ENCODE measurements at places on chromosomes 11 and 22.

- no peak overlapping the region for H3K27ac ChIP-seq
- H3K27me3 ChIP-seq: no peaks in the 10 kb centered on the region
- DNase-seq: no peak
- H3K4me3 ChIP-seq: no peak overlapping the region
Observed at GRCh38 chr11:11894486-11894885, 52.7 kb downstream of the USP47 start.

GRCh38 chr11:12478743-12479142, 101.4 kb downstream of the PARVA start:
- peaks cover 14% of the 10 kb centered on the region for H3K4me1 ChIP-seq
- no peak overlapping the region for H3K4me3 ChIP-seq
- H3K36me3 ChIP-seq: peaks cover 72% of the 10 kb centered on the region
- no peak for DNase-seq
- H3K27ac ChIP-seq: no peak overlapping the region
- H3K27me3 ChIP-seq: no peaks in the 10 kb centered on the region

DNA sequence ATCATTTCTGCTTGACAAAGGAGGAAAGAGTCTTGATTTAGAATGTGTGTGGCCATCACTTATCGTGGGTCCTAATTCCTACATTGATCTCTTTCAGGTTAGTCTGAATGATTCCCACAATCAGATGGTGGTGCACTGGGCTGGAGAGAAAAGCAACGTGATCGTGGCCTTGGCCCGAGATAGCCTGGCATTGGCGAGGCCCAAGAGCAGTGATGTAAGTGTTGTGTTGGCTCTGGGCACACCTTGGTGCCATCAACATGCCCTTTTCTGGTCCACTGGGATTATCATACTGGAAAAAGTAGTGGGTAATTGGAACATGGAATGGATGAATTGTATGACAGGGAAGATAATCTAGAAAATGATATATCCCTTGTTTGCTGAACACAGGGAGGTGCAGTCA, 17.1 kb upstream of the SORL1-AS1 start:
- H3K4me3 ChIP-seq: no peak overlapping the region
- peak overlapping the region; percentile 76 for H3K27ac ChIP-seq
- no peak for DNase-seq
- H3K4me1 ChIP-seq: peaks cover 80% of the 10 kb centered on the region
- H3K27me3 ChIP-seq: no peaks in the 10 kb centered on the region

GRCh38 chr11:97461934-97462333, 1072.1 kb downstream of the JRKL start:
- H3K27ac ChIP-seq: no peak overlapping the region
- no peak overlapping the region for H3K4me3 ChIP-seq
- H3K27me3 ChIP-seq: no peaks in the 10 kb centered on the region
- DNase-seq: no peak
- H3K4me1 ChIP-seq: no peaks in the 10 kb centered on the region
- no peaks in the 10 kb centered on the region for H3K36me3 ChIP-seq

DNA sequence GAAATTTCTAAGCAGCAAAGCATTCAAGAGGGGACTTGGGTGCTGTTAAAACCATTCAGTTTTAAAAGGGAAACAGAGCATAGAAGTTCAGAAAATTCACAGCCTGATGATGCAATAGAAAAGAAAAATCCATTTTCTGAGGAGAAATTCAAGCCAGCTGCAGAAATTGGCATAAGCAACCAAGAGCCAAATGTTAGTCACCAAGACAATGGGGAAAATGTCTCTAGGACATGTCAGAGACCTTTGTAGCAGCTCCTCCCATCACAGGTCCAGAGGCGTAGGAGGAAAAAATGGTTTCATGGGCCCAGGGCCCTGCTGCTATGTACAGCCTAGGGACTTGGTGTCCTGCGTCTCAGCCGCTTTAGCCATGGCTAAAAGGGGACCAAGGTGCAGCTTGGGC, 5.5 kb upstream of the IRAG1 start:
- H3K27me3 ChIP-seq: no peaks in the 10 kb centered on the region
- H3K4me3 ChIP-seq: no peak overlapping the region
- peak overlapping the region; percentile 90 for H3K27ac ChIP-seq
- no peaks in the 10 kb centered on the region for H3K36me3 ChIP-seq
- no peak for DNase-seq

DNA sequence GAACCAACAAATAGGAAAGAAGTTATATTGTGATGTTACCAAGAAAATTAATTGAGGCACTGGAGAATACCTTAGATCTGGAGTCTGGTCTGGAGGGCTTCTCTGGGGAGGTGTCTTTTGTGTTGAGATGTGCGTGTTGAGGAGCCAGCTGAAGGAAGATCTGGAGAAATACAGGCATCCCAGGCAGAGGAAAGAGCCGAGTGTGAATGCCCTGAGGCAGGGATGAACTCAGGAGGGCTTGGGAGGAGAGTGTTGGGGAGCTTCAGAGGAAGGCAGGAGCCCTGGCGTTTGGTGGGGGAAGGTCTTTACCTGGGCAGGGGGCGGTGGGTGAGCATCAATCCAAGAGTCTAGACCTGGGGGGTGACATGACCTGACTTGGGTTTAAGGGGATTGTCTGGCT, 13.1 kb downstream of the SYNGR1 start:
- no peak overlapping the region for H3K27ac ChIP-seq
- DNase-seq: no peak
- H3K36me3 ChIP-seq: peaks cover 3% of the 10 kb centered on the region
- no peaks in the 10 kb centered on the region for H3K27me3 ChIP-seq
- H3K4me3 ChIP-seq: no peak overlapping the region
- H3K4me1 ChIP-seq: no peaks in the 10 kb centered on the region

- no peak for DNase-seq
- H3K4me3 ChIP-seq: no peak overlapping the region
- H3K27ac ChIP-seq: no peak overlapping the region
- H3K36me3 ChIP-seq: peaks cover 28% of the 10 kb centered on the region
Observed at GRCh38 chr22:41320416-41321240, 19.3 kb downstream of the ZC3H7B start.

GRCh38 chr22:40237241-40237640, 59.5 kb downstream of the TNRC6B start:
- H3K4me1 ChIP-seq: peaks cover 6% of the 10 kb centered on the region
- DNase-seq: no peak
- no peaks in the 10 kb centered on the region for H3K36me3 ChIP-seq
- H3K27me3 ChIP-seq: no peaks in the 10 kb centered on the region
- no peak overlapping the region for H3K4me3 ChIP-seq

- H3K27ac ChIP-seq: no peak overlapping the region
- DNase-seq: no peak
- no peaks in the 10 kb centered on the region for H3K4me1 ChIP-seq
- H3K36me3 ChIP-seq: no peaks in the 10 kb centered on the region
Observed at GRCh38 chr11:22510010-22510409, 115.6 kb downstream of the FANCF start.

GRCh38 chr11:117097014-117097388, 1.2 kb downstream of the SIK3 start:
- H3K27ac ChIP-seq: peak overlapping the region; percentile 94
- no peak for DNase-seq
- no peaks in the 10 kb centered on the region for H3K36me3 ChIP-seq
- no peaks in the 10 kb centered on the region for H3K27me3 ChIP-seq

GRCh38 chr11:82305123-82305522, 428.5 kb downstream of the FAM181B start:
- H3K4me1 ChIP-seq: no peaks in the 10 kb centered on the region
- DNase-seq: no peak
- no peaks in the 10 kb centered on the region for H3K36me3 ChIP-seq
- H3K4me3 ChIP-seq: no peak overlapping the region

- no peaks in the 10 kb centered on the region for H3K27me3 ChIP-seq
- no peaks in the 10 kb centered on the region for H3K4me1 ChIP-seq
- H3K36me3 ChIP-seq: no peaks in the 10 kb centered on the region
- H3K27ac ChIP-seq: no peak overlapping the region
- no peak overlapping the region for H3K4me3 ChIP-seq
Observed at GRCh38 chr11:22807855-22808570, 21.6 kb downstream of the SVIP start.

- no peaks in the 10 kb centered on the region for H3K27me3 ChIP-seq
- H3K4me1 ChIP-seq: no peaks in the 10 kb centered on the region
- no peak overlapping the region for H3K27ac ChIP-seq
- no peak for DNase-seq
- no peak overlapping the region for H3K4me3 ChIP-seq
- no peaks in the 10 kb centered on the region for H3K36me3 ChIP-seq
Observed at GRCh38 chr11:128888034-128888985, 2.8 kb upstream of the KCNJ5 start.

DNA sequence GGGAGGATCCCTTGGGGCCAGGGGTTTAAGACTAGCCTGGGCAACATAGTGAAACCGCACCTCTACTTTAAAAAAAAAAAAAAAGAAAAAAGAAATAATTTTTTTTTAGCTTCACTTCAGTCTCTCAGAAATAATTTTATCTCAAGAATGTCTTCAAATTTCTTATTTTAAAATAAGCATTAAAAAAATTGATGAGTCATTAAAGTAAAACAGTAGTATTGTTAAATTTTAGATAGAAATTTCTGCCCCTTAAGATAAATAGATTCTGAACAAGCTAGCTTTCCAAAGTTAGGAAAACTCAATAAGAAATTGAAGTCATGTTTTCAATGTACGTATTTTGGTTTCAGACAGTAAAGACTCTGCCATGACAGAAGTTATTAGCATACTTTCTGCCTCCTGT, 7.7 kb upstream of the PACS1 start:
- H3K4me1 ChIP-seq: no peaks in the 10 kb centered on the region
- H3K27ac ChIP-seq: no peak overlapping the region
- DNase-seq: no peak
- H3K36me3 ChIP-seq: peaks cover 97% of the 10 kb centered on the region
- H3K27me3 ChIP-seq: no peaks in the 10 kb centered on the region
- H3K4me3 ChIP-seq: no peak overlapping the region

DNA sequence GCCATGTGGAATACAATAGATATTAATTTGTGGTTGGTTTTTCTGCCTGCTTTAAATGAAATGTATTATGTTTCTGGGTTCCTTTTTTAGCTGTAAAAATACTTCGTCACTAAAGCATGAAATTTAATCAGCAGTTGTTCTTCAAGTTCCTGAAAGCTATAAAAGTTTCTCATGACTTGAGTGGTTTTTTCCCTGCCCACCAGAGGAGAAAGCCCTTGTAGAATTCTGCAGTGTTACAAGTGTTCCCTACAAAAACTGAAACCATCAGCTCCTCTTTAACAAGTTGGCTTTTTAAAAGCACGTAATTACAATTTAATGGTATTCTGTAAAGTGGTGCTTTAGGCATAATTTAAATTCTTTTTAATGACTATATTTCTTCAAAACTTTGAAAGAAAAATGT, 56.2 kb downstream of the PANX1 start:
- DNase-seq: no peak
- H3K27ac ChIP-seq: no peak overlapping the region
- H3K4me1 ChIP-seq: peaks cover 7% of the 10 kb centered on the region
- H3K36me3 ChIP-seq: peaks cover 23% of the 10 kb centered on the region

- peaks cover 21% of the 10 kb centered on the region for H3K4me1 ChIP-seq
- H3K4me3 ChIP-seq: no peak overlapping the region
- no peak overlapping the region for H3K27ac ChIP-seq
- peak; percentile 76 for DNase-seq
- no peaks in the 10 kb centered on the region for H3K27me3 ChIP-seq
- H3K36me3 ChIP-seq: no peaks in the 10 kb centered on the region
Observed at GRCh38 chr11:7592711-7593110, 78.9 kb downstream of the PPFIBP2 start.

- no peak for DNase-seq
- H3K4me1 ChIP-seq: no peaks in the 10 kb centered on the region
- H3K27me3 ChIP-seq: no peaks in the 10 kb centered on the region
- H3K36me3 ChIP-seq: peaks cover 38% of the 10 kb centered on the region
- peak overlapping the region; percentile 88 for H3K27ac ChIP-seq
Observed at GRCh38 chr22:23259916-23260644, 79.8 kb downstream of the BCR start.

DNA sequence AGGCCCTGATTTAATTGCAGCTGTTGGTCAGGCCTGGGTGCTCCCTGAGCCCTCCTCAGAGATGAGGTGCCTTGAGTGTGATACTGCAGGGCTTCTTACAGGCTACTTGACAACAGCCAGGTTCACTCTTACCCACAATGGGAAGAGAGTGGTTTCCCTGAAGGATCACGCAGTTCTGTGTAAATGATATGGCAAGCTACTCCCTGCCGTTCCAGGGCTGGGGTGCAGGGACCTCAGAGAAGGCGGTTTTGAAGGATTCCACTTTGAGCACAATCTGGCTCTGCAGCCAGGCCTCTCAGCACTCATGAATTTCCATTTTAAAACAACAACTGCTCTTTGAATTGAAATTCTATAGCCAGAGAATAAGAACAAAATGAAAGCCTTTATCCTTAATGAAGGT, 92.9 kb downstream of the SLC17A6 start:
- no peak for DNase-seq
- H3K27ac ChIP-seq: no peak overlapping the region
- H3K4me1 ChIP-seq: no peaks in the 10 kb centered on the region
- H3K4me3 ChIP-seq: no peak overlapping the region
- H3K36me3 ChIP-seq: no peaks in the 10 kb centered on the region

- peaks cover 17% of the 10 kb centered on the region for H3K4me1 ChIP-seq
- DNase-seq: peak; percentile 42
- H3K36me3 ChIP-seq: no peaks in the 10 kb centered on the region
Observed at GRCh38 chr11:64007160-64007628, 21.0 kb downstream of the OTUB1 start.

DNA sequence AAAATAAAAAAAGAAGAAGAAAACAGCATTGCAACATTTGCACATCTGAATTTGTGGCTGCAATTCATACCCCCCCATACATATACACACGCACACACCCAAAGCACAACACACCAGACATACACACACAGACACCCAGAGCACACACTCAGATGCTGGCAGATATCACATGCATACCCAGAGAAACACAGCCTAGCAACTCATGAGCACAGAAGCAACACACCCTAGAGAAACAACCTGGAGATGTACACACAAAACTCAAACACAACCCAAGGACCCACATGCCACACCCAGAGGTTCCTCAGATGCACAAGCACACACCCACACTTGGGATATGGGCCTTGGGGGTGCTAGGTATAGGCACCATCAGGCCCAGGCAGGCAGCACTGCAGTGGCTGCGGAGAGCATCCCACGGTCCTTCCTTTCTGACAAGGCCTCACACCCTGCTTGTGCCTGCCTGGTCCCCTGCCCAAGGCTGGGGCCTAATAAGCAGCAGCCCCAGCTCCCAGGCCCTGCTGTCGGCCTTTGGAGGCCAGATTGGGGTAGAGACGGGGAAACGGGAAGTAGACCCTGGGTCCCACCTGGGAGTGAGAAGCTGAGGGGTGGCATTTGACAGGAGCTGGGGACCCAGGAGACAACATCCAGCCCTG, 3.1 kb downstream of the CST6 start:
- no peaks in the 10 kb centered on the region for H3K27me3 ChIP-seq
- H3K4me3 ChIP-seq: no peak overlapping the region
- DNase-seq: no peak
- peak overlapping the region; percentile 96 for H3K27ac ChIP-seq
